Airway epithelial cell (primary cell): ENCODE measurements at places on chromosomes 16 and 17. TPM values are rescaled to one million over a fixed set of nuclear protein-coding genes. Genes with fewer than 3 reads are reported as not detected.

NPIPB6 gene
- 0.49 TPM in 1 of 2 replicates, not detected in the other for total RNA-seq

RNF222 gene
- 1.4 and 2.2 TPM in 2 replicates for total RNA-seq

KRT15 gene
- 292 and 317 TPM in 2 replicates for total RNA-seq

RHBDL3 gene
- 0.14 TPM in 1 of 2 replicates, not detected in the other for total RNA-seq

SLC47A1 gene
- total RNA-seq = 0.99 and 2.9 TPM in 2 replicates

GFOD2 gene
- total RNA-seq = 20.0 and 23.6 TPM in 2 replicates

BEAN1 gene
- 0.42 TPM in 1 of 2 replicates, not detected in the other for total RNA-seq

GP1BA gene
- not detected in 2 replicates for total RNA-seq

MT1G gene
- 1.1 TPM in 1 of 2 replicates, not detected in the other for total RNA-seq

TLCD3A gene
- total RNA-seq = 31.1 and 37.1 TPM in 2 replicates

SULT1A1 gene
- 6.8 and 12.6 TPM in 2 replicates for total RNA-seq

CLEC10A gene
- total RNA-seq = not detected in 2 replicates

ABCA8 gene
- not detected in 2 replicates for total RNA-seq

TVP23C gene
- total RNA-seq = 4.7 and 6.7 TPM in 2 replicates

LUC7L gene
- 37.3 and 38.4 TPM in 2 replicates for total RNA-seq

MBTD1 gene
- 2.8 and 5.1 TPM in 2 replicates for total RNA-seq

KCNG4 gene
- total RNA-seq = not detected in 2 replicates

WNT3 gene
- total RNA-seq = 0.60 and 1.1 TPM in 2 replicates

NUPR1 gene
- 8.3 and 8.9 TPM in 2 replicates for total RNA-seq

NPIPB9 gene
- total RNA-seq = 0.51 TPM in 1 of 2 replicates, not detected in the other

VMO1 gene
- 4.0 TPM in 1 of 2 replicates, not detected in the other for total RNA-seq
